ENCODE measurements at places on chromosomes 13 and 19.
A peak's percentile ranks its signal among the peaks of the same experiment; 100 is the strongest.

DNA sequence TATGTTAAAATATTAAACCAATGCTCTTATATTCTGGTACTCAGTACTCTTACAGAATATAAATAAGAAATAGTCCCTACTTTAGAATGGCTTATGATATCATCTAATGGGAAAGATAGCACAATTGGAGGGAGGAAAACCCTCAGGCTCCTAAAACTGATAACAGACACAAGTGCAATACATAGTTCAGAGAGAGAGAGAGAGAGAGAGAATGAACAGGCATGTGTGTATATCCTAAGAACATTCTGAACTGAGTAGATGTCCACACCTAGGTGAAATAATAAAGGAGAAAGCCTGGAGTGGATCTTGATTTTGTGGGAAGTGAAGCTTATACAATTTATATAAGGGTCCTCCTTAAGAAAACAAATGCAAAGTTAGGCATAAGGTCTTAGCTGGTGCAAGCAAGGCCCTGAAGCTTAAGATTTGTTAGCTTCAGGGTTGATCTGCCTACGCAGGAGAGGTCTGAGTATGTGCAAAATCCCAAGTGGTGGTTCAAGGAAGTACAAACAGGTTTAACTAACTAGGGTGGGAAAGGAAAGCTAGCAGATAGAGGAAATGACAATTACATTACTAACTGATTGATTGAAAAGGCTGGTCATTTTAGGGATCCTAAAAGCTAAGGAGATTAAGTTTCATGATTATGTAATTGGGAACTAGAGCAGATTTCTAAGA lies 53.3 kb downstream of the SOX21 start:
- DNase-seq = no peak

DNA sequence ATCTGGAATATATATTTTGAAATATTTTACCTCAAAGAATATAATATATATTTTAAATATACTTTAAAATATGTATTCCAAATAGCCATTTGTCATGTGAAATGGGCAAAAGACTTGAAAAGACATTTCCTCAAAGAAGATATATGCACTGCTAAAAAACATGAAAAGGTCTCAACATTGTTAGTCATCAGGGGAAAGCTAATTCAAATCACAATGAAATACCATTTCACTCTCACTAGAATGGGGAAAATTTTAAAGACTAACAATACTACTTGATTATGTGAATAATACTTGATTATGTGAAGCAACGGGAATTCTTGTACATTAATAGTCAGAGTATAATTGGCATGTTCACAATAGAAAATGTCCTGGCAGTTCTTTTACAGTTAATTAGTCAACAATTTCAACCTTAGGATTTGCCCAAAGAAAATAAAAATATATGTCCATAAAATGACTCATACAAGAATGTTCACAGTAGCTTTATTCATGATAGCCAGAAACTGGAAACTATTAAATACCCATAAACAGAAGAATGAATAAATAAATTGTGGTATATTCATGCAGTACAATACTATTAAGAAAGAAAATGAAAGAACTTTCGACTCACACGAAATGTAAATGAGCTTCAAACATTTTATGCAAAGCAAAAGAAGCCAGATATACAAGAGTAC lies 6.8 kb upstream of the KBTBD6 start:
- no peak for DNase-seq

DNA sequence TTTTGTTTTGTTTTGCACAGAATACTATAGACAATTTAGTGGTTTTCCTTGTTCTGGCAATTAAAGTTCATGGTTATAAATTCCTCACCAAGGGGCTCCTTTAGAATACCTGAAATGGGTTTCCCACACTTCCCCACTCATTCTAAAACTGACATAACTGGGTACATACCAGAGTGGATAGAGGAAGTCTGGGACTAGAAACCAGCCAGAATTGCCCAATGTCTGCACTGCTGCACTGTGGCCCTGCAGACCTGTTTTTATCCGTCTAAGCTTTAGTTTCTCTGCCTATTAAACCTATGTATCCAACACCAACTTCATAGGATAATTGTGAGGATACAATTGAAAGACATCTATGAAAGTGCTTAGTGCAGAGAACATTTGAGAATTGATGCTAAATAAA lies 498.6 kb downstream of the KCTD12 start:
- no peak for DNase-seq

- DNase-seq = no peak
Measured at GRCh38 chr13:87676254-87677042, 5.3 kb downstream of the SLITRK5 start.

GRCh38 chr13:102376318-102376717 lies 25.5 kb downstream of the FGF14 start:
- no peak for DNase-seq

DNA sequence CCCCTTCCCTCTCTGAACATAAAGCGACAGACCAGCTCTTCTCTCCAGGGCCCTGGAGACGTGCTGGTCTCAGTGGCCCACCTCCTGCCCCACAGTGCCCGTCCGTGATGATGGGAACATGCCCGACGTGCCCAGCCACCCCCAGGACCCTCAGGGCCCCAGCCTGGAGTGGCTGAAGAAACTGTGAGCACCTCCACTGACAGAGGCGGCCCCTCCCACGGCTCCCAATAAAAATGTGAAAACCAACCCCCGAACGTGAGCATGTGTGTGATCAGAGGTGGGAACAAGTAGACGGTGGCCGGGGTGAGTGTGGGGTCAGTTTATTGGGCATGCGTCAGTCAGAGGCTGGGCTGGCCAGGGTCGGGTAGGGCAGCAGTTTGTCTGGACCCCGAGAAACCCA lies 4.1 kb downstream of the NDUFA3 start:
- DNase-seq = no peak

- DNase-seq = no peak
Measured at GRCh38 chr19:39263912-39264305, 4.3 kb upstream of the IFNL2 start.

DNA sequence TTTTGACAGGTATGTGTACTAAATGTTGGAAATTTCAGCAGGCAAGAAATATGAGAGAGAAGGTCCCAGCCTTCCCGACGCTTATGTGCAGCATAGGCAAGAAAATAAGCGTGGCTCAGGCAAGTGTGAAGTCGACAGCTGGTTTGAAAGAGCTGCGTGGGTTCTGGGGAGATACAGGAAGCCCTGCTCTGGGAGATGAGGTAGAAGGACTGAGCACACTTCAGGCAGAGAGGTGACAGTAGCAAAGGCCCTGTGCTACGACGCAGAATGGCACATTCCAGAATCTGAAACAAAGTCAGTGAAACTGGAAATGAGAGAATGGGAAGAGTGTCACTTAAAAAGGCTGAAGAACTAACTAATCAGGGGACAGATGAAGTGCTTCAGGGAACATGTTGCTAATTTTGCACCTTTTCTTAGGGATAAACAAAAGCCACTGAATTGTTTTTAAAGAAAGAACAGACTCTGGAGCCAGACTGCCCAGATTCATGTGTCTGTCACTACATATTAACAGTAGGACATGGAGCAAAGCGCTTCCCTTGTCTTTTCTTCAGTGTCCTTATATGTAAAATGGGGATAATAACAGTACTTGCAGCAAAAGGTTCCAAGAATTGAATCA lies 160.1 kb downstream of the SPRY2 start:
- no peak for DNase-seq

DNA sequence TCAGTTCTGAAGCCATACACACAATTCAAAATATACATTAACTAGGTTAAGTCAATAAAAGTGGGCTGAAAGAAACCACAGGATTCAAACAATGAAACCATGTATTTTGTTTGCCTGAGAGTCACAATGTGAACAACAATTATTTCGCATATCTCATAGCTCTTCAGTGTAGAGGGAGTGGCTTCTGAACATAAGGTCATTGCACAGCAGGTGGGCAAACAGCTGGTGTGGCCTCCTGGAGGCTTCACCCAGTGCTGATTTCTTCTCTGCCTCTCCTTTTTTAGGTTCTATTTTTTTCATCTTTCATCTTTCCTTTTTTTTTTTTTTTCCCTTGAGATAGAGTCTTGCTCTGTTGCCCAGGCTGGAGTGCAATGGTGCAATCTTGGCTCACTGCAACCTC lies 40.4 kb upstream of the ZNF254 start:
- no peak for DNase-seq

DNA sequence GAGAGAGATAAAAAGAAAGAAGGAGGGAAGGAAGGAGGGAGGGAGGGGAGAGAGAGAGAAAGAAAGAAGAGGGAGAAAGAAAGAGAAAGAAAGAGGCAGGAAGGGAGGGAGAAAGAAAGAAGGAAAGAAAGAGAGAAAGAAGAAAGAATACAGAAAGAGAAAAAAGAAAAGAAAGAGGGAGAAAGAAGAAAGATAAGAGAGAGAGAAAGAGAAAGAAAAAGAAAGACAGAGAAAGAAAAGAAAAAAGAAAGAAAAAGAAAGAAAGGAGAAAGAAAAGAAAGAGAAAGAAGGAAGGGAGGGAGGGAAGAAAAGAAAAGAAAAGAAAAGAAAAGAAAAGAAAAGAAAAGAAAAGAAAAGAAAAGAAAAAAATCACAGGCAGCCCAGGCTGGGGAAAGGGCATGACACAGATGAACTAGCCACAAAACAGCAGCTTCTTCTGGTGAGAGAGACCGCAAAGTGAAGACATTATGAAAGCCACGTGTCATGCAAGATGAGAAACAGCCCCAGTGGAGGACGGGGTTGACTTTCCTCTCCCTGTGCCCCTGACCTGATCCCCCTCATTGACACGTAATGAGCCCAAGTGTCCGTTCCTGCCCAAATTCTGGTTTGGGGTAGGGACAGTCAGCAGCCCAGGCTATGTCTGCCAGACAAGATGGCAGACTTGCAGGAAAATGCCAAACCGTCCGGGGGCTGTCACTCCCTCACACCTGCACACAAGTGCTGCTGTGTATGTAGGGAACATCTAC lies 102.1 kb downstream of the INSR start:
- DNase-seq = no peak

GRCh38 chr19:3251229-3251628 lies 26.8 kb downstream of the CELF5 start:
- no peak for DNase-seq

- DNase-seq = no peak
Measured at GRCh38 chr19:34220472-34221063, 33.8 kb upstream of the GARRE1 start.

DNA sequence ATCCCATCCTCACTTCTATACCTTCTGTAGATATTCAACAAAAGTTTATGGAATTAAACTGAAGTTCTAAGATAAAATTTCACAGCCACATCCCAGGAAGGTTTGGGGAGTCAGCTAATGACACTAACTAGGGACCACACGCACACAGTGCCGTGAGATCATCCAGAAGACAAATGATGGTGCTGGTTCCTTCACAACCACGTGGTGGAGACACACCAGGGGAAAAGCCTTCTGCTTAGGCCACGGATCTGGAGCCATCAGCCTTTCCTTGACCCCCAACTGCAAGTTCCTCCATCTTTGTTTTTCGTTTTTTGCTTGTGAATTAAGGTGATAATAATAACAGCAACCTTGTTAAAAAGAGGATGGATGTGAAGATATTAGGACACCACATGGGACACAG lies 241.6 kb upstream of the MAB21L1 start:
- no peak for DNase-seq

DNA sequence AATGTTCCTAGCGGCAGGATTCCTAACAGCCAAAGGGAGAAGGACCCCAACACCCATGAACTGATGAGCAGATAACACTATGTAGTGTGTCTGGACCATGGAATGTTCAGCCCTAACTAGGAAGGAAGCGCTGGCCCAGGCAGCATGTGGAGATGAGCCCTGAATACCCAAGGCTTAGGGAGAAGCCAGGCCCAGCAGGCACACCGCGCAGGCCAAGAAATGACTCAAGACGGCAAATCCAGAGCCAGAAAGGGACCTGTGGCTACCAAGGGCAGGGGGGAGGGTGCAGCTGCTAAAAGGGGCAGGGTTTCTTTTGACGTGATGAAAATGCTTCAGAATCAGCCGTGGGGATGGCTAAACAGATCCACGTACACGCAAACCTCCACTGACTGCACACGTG lies 20.7 kb upstream of the TINCR start:
- no peak for DNase-seq

DNA sequence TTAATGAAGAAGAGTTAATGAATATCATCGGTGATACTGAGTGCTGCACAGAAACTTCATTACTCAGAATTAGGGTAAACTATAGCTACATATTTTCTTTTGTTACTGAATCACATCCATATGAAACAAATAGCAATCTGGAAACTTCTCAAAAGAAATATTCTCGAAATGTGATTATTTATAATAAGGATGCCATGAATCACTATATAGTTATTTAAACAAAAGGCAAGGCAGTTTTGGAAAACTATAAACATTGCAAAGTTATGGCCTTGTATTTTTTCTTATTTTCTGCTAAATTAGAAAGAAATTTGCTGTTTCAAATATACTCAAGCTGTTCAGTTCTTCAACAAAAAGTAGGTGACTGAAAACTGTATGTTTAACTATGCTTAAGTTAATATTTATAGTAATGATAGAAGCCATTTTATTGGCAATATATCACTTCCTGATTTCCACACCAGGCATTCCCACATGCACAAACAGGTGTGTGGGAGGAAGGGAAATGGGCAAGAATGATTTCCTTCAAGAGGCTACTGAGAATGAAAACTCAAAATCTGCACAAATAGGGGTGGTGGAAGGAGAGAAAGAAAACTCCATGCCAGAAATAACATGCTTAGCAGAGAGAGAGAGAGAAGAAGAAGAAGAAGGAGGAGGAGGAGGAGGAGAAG lies 74.5 kb upstream of the FRY start:
- no peak for DNase-seq

DNA sequence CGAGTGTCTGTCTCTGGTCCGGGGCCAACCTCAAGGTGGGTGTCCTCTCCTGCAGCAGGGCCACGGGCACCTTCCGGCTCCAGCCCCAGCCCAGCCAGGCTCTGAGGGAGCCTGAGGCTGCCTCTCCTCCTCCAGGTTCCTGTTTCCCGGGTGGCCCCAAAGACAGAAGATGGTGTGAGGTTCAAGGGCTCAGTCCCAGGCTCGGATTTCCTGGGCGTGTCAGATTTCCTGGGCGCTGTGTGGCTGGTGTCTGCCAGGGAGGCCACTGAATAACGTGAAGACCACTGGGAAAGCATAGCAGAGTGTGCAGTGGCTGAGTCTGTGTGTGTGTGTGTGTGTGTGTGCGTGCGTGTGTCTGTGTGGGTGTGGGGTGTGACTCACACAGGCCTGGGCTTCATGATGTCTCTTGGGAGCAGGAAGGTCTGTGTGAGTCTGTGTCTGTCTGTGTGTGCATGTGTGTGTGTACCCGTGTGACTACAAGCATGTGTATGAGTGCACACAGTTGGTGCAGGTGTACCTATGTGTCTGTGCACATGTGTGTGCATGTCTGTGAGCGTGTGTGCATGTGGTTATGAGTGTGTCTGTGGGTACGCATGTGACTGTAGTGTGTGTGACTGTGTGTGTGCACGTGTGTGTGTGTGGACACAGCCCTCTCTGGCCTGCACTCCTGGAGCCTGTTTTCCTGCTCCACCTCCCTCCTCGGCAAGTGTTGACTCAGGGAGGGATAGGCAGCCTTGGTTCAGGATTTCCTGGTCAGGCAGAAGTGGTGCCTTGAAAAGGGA lies 28.3 kb downstream of the CEBPA start:
- peak; percentile 56 for DNase-seq

Measured in left hindlimb (tissue), 1 donor.